ENCODE measurements at places on chromosomes 13 and 19. TPM values are rescaled to one million over a fixed set of nuclear protein-coding genes. Genes with fewer than 3 reads are reported as not detected.

- no peak for DNase-seq
Observed at GRCh38 chr13:42494157-42494556, 79.8 kb upstream of the TNFSF11 start.

DNA sequence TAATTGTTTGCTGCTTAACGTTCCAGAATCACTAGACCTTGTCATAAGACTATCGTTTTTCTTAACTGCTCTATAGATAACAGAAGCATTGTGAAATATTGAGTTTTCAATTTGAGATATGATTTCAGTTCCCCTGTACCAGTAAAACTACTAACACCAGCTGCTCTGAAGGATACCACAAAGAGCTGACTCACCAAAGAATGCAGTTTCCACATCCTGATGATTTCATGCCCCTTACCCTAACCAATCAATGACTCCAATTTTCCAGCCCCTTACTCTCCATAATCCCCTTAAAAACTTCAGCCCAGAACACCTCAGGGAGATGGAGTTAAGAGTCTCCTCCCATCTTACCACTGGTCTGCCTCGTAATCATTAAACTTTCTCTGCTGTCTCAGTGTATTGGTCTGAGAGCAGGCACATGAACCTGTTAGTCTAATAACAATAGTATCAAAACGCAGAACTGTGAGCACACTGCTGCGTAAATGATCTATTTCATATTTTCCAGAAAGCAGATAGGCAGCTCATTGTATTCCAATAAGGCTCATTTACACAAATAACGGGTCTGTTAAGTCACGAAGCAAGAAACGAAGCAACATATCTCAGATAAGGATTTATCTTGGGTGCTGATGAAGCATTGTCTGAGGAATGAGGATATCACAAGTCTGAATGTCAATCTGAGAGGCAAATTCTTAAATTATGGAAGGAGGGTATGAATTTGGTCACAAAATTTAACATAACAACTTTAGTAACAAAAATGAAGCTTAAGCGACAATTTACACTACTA lies 14.1 kb upstream of the CCNA1 start:
- no peak for DNase-seq

DNA sequence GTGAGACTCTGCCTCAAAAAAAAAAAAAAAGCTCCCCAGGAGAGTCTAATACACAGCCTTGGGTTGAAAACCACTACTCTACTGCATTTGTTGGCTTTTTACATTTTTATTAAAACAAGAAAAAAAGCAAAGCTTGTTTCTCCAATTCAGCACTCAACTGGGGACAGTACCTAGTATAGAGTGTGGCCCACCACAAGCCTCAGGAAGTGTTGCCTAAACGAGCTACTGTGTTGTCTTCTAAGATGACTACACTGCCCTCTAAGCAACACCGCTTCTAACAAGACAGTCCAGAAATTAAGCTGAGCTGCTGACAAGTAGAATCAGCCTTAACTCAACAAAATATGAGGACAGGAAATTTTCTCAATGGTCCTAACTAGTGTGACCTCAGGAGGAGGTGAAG lies 522.2 kb downstream of the FGF9 start:
- DNase-seq: no peak

DNA sequence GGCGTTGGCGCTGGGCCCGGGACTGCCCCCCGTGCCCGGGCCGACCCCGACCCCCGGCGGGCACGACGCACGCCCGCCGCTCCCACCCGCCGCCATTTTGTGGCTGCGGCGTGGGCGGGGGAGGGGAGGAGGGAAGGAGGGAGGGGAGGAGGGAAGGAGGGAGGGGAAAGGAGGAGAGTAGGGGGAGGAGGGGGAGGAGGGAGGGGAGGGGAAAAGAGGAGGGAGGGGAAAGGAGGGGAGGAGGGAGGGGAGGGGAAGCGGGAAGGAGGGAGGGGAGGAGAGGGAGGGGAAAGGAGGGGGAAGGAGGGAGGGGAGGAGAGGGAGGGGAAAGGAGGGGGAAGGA lies at the start of gene BTBD2:
Gene BTBD2 (minus strand): TSS at position 107 of the 343 bp plus-strand sequence. CDS start 11 bp downstream, at position 96.
- no peak for DNase-seq

Gene TMEM59L
- not detected for total RNA-seq

- DNase-seq: no peak
Observed at GRCh38 chr19:12126707-12127106, 13.4 kb downstream of the ZNF20 start.

Gene NALCN
- 0.48 TPM for total RNA-seq

Gene ZNF737
- 2.3 TPM for total RNA-seq

DNA sequence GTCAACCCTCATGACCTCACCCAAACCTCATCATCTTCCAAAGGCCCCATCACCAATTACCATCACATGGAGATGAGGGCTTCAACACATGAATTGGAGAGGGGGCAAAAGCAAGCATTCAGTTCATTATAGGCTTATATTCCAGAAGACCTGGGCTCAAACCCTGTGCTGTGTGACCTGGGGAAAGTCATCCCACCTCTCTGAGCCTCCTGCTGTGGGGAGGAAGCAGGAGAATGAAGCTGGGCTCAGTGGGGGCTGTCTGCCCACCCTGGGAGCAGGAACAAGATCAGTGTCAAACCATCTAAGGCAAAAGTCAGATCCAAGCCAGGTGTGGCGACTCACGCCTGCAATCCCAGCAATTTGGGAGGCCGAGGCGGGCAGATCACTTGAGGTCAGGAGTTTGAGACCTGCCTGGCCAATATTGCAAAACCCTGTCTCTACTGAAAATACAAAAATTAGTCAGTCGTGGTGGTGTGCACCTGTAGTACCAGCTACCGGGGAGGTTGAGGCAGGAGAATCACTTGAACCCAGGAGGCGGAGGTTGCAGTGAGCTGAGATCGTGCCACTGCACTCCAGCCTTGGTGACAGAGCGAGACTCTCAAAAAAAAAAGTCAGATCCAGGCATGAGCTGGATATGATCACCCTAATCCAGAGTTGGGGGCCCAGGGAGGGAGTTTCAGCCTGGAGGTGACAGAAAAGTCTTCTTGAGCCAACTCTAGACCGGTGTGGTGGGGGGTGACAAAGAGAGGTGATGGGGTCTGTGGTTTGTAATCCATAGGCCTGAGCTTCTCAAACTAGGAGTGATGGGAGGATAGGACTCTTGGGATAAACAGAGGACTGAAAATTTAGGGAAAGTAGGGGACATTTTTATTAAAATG lies 1.6 kb upstream of the TPM4 start:
- DNase-seq: no peak

All from left lobe of liver (tissue), 2 donors.